ENCODE measurements at places on chromosomes 7 and 10. TPM values are rescaled to one million over a fixed set of nuclear protein-coding genes. Genes with fewer than 3 reads are reported as not detected.

The AKR1D1 gene
- total RNA-seq: 25.4 TPM

The PDE6C gene
- 0.07 TPM for total RNA-seq

The AIMP2 gene
- 55.1 TPM for total RNA-seq

The CPVL gene
- 26.2 TPM for total RNA-seq

The SPACDR gene
- 0.13 TPM for total RNA-seq

The HELLS gene
- total RNA-seq: 39.4 TPM

The LIPN gene
- total RNA-seq: not detected

The EVX1 gene
- 1.1 TPM for total RNA-seq

The TSPAN13 gene
- 173 TPM for total RNA-seq

The BPGM gene
- total RNA-seq: 23.2 TPM

The MUC3A gene
- 1.9 TPM for total RNA-seq

The DCLRE1A gene
- 7.5 TPM for total RNA-seq

DNA sequence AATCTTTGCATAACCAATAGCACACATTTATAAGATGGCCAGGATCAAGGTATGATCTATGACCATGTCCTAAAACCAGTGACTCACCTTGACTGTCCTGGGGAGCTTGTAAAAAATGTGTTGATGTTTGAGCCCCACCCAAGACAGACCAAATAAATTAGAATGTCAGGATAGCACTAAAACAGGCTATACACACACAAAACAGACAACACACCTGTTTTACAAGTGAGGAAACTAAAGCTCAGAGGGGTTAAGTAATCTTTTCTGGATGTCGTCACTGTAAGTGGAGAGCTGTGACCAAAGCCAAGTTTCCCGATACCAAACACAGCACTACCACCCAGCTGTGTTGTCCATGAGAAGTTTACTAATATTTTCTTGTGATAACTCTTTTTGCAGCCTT lies 84.5 kb downstream of the AVL9 start:
- no peak for DNase-seq

DNA sequence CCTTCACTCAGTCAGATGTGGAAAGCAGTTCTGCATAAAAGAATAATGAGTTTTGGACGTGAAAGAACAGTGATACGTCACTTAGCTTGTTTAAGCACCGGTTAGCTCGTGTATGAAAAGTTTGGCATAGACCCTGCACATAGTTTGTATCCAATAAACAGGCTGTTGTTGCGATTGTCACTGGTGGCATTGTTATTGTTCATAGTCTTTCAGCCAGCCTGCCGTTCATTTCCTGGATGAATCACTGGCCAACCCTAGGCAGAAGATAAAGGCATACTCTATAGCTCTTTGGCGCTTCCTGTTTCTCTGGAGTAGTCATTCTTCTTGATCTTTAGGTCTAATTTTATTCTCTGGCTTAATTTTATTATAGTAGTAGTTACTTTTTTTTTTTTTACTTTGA lies 57.8 kb upstream of the ANKRD30A start:
- DNase-seq: no peak

DNA sequence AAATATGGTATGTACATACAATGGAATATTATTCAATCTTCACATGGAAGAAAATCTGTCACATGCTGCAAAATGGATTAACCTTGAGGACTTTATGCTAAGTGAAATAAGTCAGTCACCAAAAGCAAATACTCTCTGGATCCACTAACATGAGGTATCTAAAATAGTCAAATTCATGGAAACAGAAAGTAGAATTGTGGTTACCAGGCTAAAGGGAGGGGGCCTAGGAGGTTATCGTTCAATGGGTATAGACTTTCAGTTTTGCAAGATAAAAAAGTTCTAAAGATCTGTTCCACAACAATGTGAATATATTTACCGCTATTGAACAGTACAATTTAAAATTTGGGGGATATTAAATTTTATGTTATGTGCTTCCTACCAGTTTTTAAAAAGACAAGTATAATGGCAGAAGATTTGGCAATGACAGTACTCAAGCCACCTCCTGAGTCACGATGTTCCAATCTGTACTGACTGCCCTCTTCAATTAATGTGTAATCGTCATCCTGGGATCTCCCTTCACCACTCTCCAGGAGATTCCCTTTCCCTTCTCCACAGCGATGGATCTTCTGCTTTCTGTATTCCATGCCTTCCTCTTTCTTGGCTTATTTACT lies 32.3 kb upstream of the IL6 start:
- DNase-seq: no peak

- no peak for DNase-seq
Measured at GRCh38 chr7:27139334-27140125, 4.0 kb downstream of the HOXA5 start.

DNA sequence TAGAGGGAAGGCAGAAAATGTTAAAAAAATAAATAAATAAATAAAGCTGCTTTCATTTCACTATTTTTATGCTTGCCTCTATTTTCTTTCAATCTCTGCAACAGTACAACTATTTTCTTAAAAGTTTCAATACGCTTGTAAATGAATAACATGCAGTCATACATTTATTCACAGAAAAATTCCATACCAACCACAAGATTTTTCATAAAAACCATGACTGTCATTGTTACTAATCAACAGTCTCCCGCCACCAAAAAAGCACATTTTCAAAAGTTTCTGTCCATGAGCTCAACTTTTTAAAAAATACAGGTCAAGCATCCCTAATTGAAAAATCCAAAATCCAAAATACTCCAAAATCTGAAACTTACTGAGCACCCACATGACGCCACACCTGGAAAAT lies 5.3 kb downstream of the PARD3 start:
- DNase-seq: no peak

DNA sequence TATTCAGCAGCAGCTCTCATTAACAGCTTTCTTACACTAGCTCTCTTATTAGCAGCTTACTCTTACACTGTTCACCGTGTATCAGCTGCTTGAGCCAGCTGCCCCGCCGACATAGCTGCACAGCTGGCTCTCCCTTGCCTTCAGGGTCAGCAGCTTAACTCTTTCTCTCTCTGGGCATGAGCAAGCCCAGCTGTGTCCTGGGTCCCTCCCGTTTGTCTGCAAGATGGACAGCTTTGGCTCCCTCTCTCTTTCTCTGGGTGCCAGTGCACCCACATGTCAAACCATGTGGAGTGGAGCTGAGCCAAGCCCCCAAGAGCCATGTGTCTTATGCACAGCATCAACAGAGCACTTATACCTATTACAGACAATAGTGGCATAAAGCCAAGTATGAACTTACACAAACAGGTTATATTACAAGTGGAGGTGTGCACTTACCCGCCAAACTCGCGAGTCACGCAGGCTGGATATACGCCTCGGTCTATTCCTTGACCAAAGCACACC lies 35.7 kb upstream of the MTPAP start:
- DNase-seq: peak; percentile 51

- DNase-seq: peak; percentile 71
Measured at GRCh38 chr10:99612167-99612831, 7.9 kb downstream of the SLC25A28 start.

- no peak for DNase-seq
Measured at GRCh38 chr7:92119213-92119759, 15.0 kb downstream of the CYP51A1 start.

DNA sequence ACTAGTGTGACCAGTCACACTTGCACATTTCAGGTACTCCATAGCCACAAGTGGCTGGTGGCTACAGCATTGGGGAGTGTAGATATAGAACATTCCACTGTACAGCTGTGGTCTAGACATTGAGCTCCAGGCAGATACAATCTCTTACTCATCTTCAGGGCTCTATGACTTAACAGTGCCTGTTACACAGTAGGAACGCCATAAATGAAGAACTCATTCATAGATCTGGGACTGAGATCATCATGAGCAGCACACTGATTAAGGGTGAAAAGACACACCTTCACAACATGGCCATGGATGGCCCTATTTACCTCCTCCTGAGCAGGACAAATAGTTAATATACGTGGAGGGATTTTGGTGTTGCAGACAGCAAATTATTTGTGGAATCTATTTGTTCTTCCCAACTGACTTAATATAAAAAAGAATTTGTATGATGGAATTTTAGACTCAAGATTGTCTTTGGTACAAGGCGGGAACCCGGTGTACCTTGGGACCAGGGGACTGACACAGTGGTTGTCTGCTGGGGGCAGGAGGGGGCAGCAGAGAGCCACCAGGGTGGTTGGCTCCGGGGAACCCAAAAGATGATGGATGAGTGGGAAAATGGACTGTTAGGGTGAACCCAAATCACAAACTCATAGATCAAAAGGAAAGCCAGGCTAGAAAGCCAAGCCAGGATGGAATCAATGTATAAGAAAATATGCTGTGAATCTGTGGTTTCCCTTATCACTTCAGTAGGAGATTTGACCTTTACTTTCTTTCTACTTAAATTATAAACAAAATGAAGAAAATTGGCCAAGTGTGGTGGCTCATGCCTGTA lies 24.3 kb upstream of the CPA2 start:
- peak; percentile 56 for DNase-seq

DNA sequence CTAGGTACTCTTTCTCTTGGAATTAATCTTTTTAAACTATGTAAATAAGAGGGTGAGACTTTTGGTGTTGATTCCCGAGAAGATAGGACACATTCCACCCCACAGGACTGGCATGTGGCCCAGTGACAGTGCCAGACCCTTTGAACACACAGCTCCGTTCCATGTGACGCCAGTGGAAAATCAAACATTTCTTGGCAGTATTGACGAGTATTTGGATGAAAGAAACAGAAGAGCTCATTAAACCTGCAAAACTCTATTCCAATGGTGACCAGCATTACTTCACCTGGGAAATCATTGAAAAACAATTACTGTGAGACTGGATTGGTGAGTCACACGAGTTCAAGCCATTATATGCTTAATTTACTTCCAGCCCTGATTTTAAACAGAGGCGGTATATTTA lies 25.8 kb downstream of the AKR1E2 start:
- no peak for DNase-seq

GRCh38 chr7:69095127-69095526 lies 503.1 kb upstream of the AUTS2 start:
- DNase-seq: no peak

DNA sequence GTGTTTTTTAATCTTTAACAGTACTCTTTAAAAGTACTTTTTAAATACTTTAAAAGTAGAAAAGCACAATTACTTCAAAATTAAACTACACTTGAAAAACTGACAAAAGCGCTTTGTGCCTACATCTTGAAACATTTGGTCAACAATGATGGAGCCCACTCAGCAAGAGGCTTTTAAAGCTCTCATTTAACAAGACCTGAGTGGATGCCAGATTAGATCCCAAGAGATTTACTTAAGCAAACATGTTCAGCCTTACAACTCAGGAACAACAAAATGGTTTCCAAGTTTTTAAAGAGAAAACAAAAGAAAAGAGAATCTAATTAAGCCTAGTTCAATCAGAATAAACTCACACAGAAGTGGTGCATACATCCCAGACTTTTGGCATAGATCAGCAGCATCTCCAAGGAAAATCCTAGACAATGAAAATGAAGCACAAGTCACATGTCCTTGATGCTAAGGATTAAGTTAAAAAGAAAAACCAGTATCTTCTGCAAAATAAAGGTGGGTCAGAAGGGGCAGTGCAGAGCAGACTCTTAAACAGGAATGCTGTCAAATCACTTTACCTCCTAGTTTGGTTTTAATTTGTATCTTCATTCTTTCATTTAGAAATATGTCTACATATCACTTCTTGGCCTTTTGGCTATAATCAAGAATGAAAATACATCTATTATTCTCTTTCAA lies 26.2 kb downstream of the HIBADH start:
- peak; percentile 19 for DNase-seq

DNA sequence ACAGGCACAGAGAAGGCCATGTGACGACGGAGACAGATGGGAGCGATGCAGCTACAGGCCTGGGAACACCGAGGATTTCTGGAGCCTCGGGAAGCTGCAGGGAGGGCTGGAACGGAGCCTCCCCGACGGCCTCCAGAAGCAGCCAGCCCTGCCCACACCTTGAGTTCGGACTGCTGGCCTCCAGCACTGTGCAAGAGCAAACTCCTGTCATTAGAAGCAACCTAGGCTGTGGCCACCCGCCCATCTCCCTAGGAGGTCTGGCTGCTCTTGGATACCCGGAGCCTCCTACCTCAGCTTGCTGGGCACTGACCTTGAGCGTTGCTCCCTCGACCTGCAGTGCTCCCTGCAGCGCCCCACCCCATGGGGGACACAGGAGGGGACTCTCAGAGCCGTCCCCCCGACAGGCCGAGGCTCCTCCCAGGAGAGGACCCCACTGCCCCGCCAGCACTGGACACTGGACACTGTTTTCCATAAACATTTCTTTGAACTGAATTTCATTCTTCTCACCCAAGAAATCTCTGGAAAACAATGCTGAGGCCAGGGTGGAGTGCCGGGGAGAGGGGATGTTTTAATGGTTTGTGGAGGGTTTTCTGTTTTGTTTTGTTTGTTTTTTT lies 22.5 kb upstream of the TNRC18 start:
- no peak for DNase-seq

DNA sequence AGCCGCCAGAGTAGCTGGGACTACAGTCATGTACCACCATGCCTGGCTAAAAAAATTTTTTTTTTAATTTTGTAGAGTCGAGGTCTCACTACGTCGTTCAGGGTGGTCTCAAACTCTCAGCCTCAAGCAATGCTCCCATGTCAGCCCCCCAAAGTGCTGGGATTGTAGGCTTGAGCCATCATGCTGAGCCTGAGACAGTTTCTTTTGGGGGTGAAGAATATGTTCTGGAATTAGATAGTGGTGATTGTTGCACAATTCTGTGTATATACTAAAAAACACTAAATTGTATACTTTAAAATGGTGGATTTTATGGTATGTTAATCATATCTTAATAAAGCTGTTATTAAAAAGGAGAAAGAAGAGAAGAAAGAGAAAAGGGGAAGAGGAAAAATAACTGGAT lies 1.5 kb downstream of the CUZD1 start:
- no peak for DNase-seq

- DNase-seq: no peak
Measured at GRCh38 chr7:117995850-117996650, 122.8 kb upstream of the CTTNBP2 start.

DNA sequence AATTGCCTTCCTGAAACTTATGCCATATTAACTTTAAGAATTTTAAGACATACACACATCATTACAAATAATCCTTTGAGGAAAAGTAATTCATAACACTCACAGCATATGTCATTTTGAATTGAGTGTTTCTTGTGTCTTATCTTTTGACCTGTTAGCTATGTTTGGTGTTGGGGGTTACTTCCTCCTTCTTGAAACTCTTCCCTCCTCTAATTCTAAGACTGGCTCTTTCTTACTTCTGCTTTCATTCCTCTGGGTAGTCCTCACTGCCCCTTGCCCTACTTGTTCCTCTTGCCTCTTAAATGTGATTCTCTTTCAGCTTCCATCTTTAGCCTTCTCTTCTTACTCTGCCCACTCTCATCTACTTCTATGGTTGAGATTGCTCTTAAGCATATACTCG lies 28.3 kb upstream of the PIP4K2A start:
- DNase-seq: no peak

Data from hepatocyte (in vitro differentiated cells).